ENCODE measurements at places on chromosomes 16 and 17. TPM values are rescaled to one million over a fixed set of nuclear protein-coding genes. Genes with fewer than 3 reads are reported as not detected.

DNA sequence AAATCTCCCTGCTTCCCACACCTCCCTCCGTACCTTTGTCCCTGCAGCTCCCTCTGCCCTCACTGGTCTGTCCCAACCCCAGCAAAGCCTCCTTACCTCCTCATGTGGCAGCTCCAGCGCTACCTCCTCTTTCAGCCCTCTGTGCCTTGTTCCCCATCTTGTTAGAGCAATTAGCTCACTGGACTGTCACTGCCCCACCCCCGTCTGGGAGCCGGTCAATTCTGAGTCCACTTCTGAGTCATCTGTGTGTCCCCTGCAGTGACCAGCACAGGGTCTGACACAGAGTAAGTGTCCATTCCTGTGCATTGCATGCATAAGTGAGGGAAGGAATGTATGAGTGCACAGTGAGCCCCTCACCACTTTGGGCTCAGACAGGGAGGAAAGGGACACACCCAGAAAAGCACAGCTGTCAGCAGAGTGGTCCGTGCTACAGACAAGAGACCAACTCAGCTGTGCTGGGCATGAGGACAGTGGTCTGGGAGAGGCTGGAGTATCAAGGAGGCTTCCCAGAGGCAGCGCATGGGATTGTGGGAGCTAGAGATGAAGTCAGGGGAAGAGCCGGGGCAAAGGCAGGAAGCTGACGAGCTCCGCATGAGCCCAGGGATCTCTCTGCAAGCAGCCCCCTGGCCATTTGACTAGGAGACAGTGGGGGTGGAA is 45.9 kb downstream of the PITPNM3 start:
- no peak overlapping the region for H3K4me3 ChIP-seq
- no peaks in the 10 kb centered on the region for H3K4me1 ChIP-seq
- DNase-seq: no peak
- H3K36me3 ChIP-seq: no peaks in the 10 kb centered on the region

GRCh38 chr16:68075980-68076379 is 9.2 kb upstream of the NFATC3 start:
- no peaks in the 10 kb centered on the region for H3K27me3 ChIP-seq
- H3K4me3 ChIP-seq: no peak overlapping the region
- peaks cover 80% of the 10 kb centered on the region for H3K36me3 ChIP-seq
- H3K4me1 ChIP-seq: peaks cover 13% of the 10 kb centered on the region
- H3K27ac ChIP-seq: no peak overlapping the region

- H3K36me3 ChIP-seq: no peaks in the 10 kb centered on the region
- no peak for DNase-seq
These were observed 5.0 kb downstream of the TSPAN10 start for GRCh38 chr17:81641825-81642489.

- peaks cover 15% of the 10 kb centered on the region for H3K4me1 ChIP-seq
- peak overlapping the region; percentile 88 for H3K4me3 ChIP-seq
- peaks cover 7% of the 10 kb centered on the region for H3K36me3 ChIP-seq
- DNase-seq: peak; percentile 43
- no peaks in the 10 kb centered on the region for H3K27me3 ChIP-seq
These were observed 752 bp downstream of the EXOSC6 start for GRCh38 chr16:70250748-70251628.

CA4 gene
- polyA plus RNA-seq: not detected

UBE2Z gene
- polyA plus RNA-seq: 67.7 TPM
